ENCODE measurements at places on chromosomes 3 and 15.

DNA sequence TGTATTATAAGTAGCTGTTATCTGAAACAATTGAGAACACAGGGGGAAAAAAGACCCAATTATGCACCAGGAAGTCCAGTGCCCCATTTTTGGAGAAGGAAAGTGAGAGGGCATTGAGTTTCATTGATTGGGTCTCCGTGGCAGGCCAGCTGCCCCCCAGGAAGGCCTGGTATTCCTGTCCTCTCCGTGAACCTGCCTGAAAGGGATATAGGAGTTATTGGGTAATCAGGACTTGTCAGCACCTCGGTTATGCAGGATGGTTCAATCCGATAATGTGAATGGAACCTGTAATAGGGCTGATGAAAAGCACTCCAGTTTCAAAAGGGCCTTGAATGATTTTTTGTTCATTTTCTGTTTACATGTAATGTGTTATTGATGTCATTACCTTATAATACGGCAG is 122.0 kb upstream of the RARB start:
- no peak for DNase-seq

- no peak for DNase-seq
Observed at GRCh38 chr3:188747489-188747888, 424.3 kb upstream of the TPRG1 start.

GRCh38 chr3:186523434-186523833 is 20.7 kb downstream of the CRYGS start:
- DNase-seq, result no peak

GRCh38 chr3:157151151-157151550 is 8.8 kb downstream of the CCNL1 start:
- no peak for DNase-seq

DNA sequence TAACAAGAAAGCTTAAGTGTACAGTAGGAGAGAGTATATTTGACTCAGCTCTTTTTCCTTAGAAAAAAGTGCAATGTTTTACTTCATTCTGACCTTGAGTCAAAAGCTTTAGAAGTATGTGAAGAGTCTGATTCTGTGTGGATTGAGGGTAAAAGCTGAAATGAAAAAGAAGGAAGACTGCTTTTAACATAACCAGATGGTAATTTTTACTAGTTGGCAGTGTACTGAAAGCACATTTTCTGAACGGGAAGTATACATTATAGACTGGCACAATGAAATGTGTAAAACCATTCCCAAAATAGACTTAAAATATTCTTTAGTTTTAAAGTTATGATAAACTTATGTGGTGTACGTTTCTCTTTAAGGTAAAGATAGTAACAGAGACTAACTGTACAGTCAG is 197.8 kb upstream of the ZNF717 start:
- DNase-seq, result no peak

GRCh38 chr3:74267588-74268184 is 346.8 kb downstream of the CNTN3 start:
- DNase-seq, result no peak

- no peak for DNase-seq
Observed at GRCh38 chr3:152321955-152322377, 53.2 kb downstream of the MBNL1 start.

DNA sequence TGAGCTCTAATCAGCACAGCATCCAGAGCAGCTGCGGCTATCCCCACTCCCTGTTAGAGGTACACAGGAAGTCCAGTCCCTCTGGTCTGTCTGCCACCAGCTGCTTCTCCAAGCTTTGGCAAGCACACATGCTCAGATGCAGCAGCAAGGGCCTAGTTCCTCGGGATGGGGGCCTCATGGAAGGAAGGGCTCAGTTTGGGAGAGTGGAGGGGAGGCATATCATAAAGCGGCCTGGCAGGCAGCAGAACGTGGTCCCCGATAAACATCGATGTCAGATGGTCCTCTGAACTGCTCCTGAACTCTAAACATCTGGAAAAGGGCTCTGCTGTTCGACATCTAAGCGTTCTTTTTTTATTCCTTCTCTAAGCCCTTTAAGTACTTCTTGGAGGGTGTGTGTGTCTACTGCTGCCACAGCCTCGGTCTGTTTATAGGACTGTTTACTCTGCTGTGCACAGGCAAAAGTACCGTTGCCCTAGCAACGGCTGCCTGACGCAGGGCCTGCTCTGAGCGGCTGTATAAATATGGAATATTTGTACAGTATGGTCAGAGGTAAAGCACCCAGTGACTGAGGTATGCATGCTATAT is 74.6 kb downstream of the PRICKLE2 start:
- no peak for DNase-seq

- no peak for DNase-seq
Observed at GRCh38 chr3:151301787-151302186, 14.8 kb downstream of the GPR87 start.

GRCh38 chr15:71755092-71755970 is 55.0 kb upstream of the NR2E3 start:
- no peak for DNase-seq

- no peak for DNase-seq
Observed at GRCh38 chr15:84737005-84737404, 11.4 kb upstream of the ZNF592 start.

DNA sequence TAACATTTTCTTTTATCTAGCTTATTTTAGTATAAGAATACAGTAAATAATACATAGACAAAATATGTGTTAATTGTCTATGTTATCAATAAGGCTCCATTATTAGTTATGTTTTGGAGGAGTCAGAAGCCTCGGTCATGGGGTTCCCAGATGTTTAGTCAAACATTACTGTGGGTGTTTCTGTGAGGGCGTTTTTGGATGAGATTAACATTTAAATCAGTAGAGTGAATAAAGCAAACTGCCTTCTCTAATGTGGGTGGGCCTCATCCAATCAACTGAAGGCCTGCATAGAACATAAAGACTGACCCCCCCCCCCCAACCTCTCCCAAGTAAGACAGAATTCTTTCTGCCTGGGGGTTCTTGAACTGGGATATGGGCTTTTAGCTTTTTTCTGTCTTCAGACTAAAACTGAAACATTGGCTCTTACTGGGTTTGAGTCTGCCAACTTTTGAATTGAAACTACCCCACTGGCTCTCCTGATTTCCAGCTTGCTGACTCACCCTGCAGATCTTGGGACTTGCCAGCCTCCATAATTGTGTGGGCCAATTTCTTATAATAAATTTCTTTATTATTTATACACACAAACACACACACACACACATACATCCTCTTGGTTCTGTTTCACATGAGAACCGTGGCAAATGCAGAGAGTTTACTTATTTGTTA is 192.0 kb downstream of the TPRG1 start:
- no peak for DNase-seq

DNA sequence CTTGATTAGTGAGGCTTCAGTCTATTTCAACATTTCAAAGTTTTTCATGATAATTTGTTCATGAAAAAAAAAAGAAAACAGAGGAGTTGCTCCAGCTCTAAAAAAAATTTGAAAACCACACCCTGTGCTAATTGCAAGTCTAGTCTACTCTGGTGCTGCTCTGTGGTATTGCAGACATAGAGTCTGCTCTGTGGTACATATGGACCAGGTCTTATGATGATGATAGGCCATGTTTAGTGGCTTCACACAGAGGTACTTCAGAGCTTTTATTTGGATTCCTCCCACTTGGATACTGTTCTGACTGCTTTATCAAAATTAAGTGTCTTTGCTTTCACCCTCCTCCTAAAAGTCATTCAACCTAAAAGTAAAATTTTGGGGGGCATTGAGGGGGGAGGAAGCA is 160.8 kb downstream of the ALCAM start:
- no peak for DNase-seq

GRCh38 chr3:162994165-162994564 is 1497.6 kb downstream of the OTOL1 start:
- no peak for DNase-seq

DNA sequence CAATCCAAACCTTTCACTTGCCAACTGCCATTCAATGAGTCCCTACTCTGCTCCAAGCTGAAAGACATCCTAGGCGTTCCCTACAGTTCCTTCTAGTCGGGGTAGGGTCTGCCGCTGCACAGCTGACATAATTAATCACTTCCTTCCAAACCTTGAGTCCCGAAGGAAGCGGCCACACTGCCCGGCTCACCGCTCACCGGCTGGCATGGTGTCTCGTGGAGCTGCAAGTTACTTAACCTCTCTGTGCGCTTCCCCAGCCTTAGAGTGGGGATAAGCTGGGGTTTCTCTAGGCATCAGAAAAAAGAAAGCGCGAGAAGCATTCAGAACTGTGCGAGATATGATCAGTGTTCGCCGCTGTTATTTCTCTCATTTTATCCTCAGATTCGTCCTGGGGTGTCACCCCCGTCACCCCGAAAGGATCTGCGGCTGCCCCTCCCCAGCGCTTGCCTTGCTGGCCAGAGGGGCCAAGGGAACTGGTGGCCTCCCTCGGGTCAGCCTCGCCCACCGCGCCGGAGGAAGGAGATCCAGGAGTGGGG is 748 bp downstream of the MRPS25 start:
- peak; percentile 21 for DNase-seq

DNA sequence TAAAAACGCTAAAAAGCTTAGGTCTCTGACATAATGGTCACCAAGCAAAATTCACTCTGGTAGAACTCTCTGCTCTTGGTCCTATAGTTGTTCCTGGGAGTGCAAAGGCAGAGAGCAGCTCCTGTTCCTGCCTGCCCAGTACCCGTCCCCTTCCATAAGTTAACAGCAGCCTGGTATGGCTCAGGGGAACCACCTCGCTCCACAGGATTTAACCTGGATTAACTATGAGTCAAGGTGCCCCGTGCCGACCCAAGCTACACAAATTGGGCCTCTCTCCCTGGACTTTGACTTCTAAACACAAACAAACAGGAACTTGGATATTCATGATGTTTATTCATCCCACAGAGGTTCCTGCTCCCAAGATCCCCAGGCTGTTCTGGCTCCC is 32.1 kb downstream of the SCAP start:
- no peak for DNase-seq

- no peak for DNase-seq
Observed at GRCh38 chr3:13227315-13228165, 154.3 kb upstream of the IQSEC1 start.

DNA sequence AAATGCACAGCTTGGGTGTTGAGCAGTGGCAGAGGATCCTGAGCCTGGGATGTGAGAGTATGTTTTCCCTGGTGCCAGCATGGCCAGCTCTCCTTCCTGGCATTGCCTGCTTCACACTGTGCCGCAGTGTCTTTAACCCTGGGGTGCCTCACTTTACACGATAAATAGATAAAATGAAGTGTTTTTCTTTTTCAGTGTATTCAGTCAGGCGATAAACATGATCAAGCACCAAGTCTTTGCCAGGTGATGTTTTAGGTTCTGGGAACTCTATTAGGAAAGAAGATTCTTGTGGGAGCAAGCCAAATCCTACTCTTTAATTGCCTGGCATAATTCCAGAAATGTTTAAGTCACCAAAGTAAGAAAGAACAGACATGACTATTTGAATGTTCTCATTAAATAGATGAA is 14.0 kb downstream of the ABHD6 start:
- DNase-seq, result no peak

DNA sequence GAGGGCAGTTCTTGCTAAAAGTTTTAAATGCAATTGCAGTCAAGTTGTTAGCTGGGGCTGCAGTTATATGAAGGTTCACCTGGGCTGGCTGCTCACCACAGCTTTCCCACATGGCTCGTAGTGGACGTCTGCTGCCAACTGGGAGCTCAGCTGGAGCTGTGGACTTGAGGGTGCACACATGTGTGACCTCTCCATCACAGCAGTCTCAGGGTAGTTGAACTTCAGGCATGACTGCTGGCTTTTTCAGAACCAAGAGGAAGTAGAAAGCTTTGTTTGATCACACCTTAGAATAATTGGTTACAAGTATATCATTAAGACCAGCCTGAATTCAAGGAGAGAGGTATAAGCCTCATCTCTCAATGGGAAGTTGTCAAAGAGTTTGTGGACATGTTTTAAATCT is 74.1 kb downstream of the CHL1 start:
- DNase-seq, result no peak

DNA sequence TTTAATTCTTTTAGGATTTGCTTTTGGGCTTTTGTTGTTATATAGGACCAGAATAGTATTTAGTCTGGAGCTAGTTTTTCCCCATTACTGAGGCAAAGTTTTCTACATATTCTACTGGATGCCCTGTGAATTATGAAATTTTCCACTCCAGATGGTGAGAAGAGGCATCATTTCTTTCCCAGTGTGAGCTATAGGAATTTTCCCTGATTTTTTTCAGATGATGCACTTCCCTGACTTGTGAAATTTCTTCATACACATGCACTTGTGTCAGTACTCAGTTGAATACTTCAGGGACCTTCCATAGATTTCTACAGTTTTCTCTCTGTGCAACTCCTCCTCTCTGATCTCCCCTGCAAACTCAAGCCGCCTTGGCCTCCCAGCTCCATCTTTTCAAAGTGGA is 73.7 kb upstream of the SLCO2A1 start:
- no peak for DNase-seq

GRCh38 chr3:8838234-8838633 is 68.8 kb upstream of the OXTR start:
- DNase-seq, result no peak

GRCh38 chr15:38421069-38421690 is 32.7 kb upstream of the FAM98B start:
- no peak for DNase-seq

- peak; percentile 53 for DNase-seq
Observed at GRCh38 chr3:12706504-12707253, 42.8 kb upstream of the RAF1 start.

GRCh38 chr3:13091898-13092611 is 18.8 kb upstream of the IQSEC1 start:
- peak; percentile 77 for DNase-seq

GRCh38 chr3:112042842-112043280 is 8.3 kb downstream of the TMPRSS7 start:
- no peak for DNase-seq

DNA sequence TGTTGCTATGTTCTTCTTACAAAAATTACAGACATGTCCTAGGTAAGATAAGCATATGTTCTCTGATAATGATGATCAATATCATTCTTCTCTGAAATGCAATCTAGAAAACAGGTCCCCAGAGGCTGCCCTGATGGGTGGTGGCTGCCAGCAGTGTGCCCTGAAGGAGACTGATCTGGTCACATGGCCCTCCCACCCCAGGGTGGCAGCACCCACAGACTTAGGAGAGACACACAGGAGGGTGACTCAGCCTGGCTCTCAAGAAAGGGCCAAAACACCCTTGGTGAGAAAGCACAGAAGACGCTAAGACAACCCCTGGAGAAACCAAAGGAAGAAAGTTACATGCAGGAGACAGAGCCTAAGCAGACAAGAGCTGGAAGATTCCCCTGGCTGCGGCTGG is 203.7 kb downstream of the TJP1 start:
- no peak for DNase-seq

DNA sequence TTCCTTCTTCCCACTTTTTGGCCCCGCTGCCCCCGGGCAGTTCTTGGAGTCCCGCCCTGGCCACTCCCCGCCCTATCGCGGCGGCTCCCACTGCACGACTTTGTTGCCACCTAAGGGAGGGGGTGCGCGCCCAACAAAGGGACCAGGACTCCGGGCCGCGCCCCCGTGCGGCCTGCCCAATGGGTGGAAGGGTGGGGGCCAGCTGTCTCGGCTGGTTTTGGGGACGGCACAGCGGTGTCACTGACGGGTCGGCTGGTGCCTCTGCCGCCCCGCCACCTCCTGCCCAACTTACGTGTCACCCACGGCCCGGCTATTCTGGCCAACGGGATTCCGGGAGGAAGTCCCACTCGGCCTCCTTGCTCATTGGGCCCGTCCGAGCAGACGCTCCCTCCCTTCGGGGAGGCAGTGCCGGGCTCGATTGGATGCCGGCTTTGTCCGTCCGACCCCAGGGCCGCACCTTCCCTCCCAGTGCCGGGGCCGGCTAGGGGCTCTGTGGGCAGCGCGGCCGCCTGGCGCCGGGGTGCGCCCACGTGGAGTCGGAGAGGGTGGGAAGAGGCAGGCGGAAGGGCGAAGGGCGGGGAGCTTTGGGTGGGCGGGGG is at the start of gene GOLIM4:
GOLIM4 (minus strand) TSS at position 314 of the 599 bp plus-strand sequence. CDS start 639 bp downstream, outside the sequence.
- DNase-seq, result peak; percentile 23

Measured in stimulated activated CD4-positive, alpha-beta T cell treated with anti-CD3 and anti-CD28 coated beads, Interleukin-4, amount 100 ng/mL, for 4 hours (primary cell).